ENCODE measurements at places on chromosomes 1 and 21. TPM values are rescaled to one million over a fixed set of nuclear protein-coding genes. Genes with fewer than 3 reads are reported as not detected.

GRIK1 gene
- total RNA-seq: not detected

RGS13 gene
- 0.25 TPM for total RNA-seq

ETV3L gene
- not detected for total RNA-seq

SLC35A3 gene
- total RNA-seq: 7.4 TPM

SPRR2G gene
- total RNA-seq: not detected

KRTAP7-1 gene
- total RNA-seq: not detected

C1orf141 gene
- total RNA-seq: not detected

LINGO4 gene
- total RNA-seq: 5.8 TPM

GRCh38 chr1:41239988-41240610, 2.0 kb downstream of the SCMH1 start:
- DNase-seq: no peak

DNA sequence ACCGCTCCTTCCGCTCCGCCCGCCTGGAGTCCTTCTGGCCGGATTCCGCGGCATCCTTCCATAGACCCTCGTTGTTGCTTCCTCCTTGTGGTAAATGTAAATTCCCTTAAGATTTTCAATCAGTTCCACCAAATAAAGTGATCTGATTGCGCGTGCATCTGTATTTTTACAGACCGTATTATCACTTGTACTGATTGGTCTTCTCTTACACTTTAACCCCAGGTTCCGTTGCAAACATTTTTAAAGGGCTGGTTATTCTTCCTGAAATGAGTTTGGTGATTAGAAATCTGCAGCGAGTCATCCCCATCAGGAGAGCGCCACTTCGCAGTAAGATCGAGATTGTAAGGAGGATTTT, 483 bp downstream of the YBEY start:
- DNase-seq: no peak

- DNase-seq: no peak
Observed at GRCh38 chr1:235843461-235843961, 23.2 kb downstream of the LYST start.

DNA sequence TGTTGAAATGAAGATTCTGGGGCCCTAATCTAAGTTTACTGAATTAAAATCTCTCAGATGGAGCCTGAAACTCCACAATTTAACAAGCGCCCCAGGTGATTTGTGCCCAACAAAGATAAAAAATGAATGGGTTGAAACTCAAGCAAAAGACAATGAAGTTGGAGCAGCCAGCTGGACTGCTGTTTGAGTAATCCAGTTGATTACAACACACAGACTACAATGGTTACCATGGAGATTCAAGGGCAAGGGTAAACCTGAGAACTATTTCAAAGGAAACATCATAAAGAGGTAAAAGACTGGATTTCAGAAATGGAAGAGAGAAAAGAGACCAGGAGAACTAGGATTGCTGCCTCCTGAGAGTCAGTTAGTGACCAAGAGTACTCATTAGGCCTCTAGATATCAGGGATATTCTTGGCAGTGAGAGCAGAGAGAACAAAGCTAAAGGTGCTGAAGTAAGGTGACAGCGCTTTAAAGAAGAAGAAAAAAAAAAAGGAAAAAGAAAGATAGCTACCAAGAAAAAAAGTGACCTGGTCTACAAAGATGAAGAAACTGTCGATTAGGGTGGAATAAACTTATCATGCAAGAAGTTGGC, 44.5 kb downstream of the LRRC53 start:
- DNase-seq: no peak

DNA sequence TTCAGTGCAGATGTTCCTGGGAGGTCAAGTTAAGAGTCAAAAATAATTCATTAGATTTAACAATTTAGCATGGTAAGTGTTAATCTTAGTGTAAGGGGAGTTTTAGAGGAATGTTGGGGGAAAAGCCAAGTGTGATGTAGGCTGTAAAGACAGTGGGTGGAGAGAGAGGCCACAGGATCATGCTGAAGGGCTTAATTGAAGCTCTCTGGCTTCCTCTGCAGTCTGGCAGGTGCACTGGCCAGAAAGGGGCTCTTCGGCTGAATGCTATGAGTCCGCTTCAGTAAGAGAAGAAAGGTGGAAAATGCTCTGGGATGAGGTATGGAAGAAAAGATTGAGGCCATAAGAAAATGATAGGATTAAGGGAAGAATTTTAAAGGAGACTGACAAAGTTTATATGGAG, 3.0 kb downstream of the BRDT start:
- no peak for DNase-seq

DNA sequence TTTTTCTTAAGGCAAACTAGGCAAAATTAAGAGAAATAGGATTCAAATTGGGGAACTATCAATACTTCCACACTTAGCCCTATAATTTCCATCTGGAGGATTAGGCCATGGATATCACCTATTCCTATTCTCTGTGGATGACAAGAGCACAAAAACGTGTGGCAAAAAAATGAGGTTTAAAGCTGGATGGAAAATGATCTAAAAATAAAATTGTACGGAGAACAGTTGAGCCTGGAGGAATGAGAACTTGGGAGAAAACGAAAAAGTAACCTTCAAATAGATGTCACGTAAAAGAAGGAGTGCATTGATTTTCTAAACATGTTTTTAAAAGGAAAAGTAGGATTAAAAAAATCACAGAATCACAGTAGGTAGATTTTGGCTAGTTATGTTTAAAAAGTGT, 55.7 kb downstream of the RGS4 start:
- no peak for DNase-seq

GRCh38 chr1:200670242-200671118, 773 bp upstream of the DDX59 start:
- no peak for DNase-seq

- no peak for DNase-seq
Observed at GRCh38 chr21:40714536-40714935, 132.4 kb downstream of the DSCAM start.

DNA sequence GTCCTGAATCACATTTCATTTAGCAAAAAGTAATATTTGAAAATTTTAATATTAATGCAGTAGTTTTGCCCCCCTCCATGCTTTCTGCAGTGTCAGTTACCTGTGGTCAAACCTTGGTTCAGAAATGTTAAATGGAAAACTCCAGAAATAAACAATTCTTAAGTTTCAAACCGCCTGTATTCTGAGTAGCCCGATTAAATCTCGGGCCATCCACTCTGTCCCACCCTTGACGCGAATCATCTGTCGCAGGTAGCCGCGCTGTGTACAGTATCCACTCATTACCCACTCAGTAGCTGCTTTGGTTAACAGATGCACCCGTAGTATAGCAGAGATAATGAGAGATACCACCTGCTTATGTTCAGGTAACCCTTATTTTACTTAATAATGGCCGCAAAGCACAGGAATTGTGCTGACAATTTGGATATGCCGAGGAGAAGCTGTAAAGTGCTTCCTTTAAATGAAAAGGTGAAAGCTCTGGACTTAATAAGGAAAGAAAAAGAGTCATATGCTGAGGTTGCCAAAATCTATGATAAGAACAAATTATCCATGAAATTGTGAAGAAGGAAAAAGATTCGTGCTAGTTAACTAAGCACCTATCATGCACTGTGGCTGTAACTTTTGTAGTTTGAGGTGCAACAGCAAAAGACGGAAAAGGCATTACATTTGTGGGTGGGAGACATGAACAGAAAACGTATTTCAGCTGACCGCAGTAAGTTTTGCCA, 889 bp upstream of the SCYL3 start:
- no peak for DNase-seq

DNA sequence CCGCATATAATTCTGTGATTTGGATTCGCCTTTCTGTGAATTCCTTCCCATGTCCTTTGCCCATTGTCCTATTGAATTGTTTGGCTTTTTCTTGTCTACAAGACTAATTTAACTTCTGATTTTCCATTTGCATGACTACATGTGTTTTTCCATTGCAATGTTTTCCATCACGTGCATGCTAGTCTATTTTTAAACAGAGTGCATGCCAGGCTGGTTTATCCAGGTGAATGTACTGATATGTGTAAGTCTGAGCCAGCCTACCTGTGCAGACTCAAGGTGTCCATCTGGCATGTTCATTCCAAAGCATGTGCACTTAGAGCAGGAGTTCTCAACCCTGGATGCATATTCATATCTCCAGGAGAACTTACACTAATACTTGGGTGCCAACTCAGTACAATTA, 59.7 kb downstream of the INAVA start:
- no peak for DNase-seq

- no peak for DNase-seq
Observed at GRCh38 chr1:42165511-42166210, 1.1 kb upstream of the GUCA2A start.

DNA sequence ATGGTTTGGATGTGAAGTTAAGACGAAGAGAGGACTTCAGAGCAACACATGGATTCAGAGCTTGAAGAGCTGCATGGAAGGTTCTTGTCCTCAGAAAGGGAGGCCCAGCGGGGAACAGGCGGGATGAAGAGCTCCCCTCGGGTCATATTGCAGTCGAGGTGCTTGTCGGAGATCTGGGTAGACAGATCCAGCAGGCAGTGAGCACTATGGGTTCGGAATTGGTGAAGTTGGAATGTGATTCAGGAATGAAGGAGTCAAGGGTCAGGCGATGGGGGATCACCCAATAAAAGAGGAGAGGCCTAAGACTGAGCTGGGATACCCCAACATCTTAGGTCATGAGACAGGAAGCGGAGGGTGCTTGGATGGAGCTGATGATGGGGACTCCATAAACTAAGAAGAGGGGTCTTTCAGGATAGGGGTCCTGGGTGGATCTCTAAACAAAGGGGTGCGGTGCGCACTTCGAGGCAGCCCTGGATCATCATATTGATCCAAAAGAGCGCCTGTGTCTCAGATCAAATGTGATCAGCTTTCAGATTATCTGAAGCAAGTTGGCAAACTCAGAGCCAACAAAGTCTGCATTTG, 176.3 kb upstream of the VAMP3 start:
- no peak for DNase-seq

DNA sequence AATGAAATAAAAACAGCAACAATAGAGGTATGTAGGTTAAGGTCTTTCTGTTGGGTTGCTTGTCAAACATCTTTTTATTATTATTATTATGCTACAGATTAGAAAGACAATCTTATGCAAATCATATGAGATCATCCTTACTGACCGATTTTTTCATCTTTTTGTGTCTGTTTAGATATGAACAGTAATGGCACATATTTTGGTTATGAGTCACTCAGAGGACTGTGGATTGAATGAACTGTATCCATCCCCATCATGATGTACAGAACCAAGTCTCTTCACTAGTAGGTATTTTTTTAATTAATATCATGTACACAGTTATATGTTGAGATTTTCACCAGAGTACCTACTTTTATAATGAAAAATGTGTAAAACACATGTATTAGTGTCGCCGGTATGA, 159.1 kb downstream of the CHRM3 start:
- DNase-seq: no peak

- DNase-seq: no peak
Observed at GRCh38 chr1:43238991-43239469, 30.8 kb upstream of the TMEM125 start.

- DNase-seq: no peak
Observed at GRCh38 chr1:217139513-217139912, 416.3 kb upstream of the ESRRG start.

GRCh38 chr1:25799935-25800702, at the start of gene SELENON:
Gene SELENON, plus strand, starts transcription at chr1:25800193. Its CDS starts 38 bp downstream, at chr1:25800231.
- DNase-seq: peak; percentile 74

DNA sequence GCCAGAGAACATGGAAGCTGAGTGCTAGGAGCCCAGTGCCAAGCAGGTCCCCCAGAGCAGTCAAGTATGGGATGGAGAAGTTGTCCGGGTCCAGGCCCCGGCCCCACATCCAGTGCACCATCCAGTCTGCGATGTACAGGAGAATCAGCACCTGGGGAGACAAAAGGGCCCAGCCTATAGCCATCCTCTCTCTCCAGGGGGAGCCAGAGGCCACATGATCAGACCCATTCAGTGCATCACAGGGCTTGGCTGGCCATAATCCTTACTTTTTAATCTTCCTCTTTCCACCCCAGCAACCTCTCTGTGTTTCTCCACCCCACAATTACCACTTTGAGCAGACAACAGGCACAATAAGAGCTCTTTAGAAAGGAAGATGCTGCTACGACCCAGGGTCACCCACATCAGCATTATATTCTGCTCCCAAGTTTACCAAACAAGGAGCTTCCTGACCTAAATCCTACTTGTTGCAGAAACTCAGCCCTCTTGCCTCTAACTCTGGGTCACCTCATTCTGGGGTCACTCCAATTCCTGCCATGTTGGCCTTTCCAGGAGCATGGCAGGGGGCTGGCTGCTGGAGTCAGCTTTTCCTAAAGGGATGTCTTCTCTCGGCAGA, 16.4 kb upstream of the RAB29 start:
- peak; percentile 55 for DNase-seq

DNA sequence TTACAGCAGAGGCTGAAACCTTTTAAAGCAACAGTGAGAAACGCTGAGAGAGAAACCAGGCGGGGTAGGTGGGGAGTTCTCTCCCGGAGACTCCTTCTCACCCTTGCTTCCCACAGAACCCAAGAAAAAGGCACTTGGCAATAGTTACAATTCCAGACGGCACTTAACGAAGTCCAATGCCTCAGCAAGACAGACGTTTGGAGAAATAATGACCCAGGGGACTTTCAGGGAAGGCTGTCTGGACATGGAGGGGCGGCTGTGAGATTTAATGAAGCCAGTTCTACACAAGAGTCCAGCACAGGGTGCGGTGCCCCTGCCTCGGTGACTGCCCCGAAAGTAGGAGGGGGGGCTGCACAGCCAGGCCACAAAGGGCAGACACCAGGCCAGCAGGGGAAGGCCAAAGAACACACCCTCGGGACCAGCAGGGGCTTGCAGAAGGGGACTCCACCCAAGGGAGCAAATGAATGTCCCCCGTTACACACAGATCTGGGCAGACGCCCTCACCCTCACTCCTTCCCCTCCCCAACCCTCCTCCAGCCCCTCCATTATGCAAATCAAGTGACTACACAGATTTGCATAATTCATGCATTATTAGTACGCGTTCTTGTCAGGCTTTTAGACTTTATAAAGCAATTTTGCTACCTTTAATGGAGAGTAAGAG, 26.3 kb downstream of the KCNN3 start:
- no peak for DNase-seq

GRCh38 chr1:146032631-146033219, 11.2 kb upstream of the HJV start:
- DNase-seq: no peak

DNA sequence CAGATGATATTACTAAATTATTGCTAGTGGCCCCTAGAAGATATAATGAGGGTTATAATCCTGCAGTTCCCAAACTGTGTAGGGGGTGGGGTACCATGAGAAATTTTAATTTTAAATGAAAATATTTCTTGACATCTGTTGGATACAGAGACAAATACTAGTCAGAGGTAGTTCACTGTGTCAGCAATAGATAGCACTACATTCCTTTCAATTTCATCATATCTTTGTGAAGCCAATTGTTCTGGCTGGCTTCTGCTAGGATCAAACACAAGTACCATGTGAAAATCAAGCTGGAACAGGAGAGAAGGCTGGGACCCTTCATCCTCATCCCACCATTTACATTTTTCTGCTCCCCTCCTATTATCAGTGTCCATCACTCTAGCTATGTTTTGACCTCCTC, 208.1 kb downstream of the USH2A start:
- DNase-seq: no peak

DNA sequence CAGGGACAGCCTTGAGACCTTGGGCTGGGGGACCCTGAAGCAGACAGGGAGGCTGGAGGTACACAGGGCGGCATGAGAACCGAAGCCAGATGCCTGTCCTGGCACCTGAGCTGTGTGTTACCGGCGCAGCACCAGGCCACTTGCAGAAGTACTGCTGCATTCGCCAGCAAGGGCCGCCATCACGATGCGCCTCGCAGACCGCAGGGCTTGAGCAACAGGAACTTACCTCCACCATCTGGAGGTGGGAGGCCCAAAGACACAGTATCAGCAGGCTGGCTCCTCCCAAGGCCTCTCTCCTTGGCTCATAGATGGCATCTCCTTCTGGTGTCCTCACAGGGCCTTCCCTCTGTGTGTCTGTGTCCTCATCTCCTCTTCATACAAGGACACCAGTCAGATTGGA, 90.1 kb downstream of the PRDM16 start:
- no peak for DNase-seq

GRCh38 chr1:56864430-56864829, 9.8 kb downstream of the C8A start:
- no peak for DNase-seq

Data from psoas muscle (tissue), 8 donors.